ENCODE measurements at places on chromosomes 5 and 9. TPM values are rescaled to one million over a fixed set of nuclear protein-coding genes. Genes with fewer than 3 reads are reported as not detected.
A peak's percentile ranks its signal among the peaks of the same experiment; 100 is the strongest.

GRCh38 chr5:43007911-43008362, 32.2 kb downstream of the ANXA2R start:
- peak overlapping the region; percentile 48 for H3K4me3 ChIP-seq
- H3K27me3 ChIP-seq = no peaks in the 10 kb centered on the region
- DNase-seq = peak; percentile 96
- H3K4me1 ChIP-seq = peaks cover 26% of the 10 kb centered on the region
- H3K27ac ChIP-seq = peak overlapping the region; percentile 84
- no peaks in the 10 kb centered on the region for H3K36me3 ChIP-seq

DNA sequence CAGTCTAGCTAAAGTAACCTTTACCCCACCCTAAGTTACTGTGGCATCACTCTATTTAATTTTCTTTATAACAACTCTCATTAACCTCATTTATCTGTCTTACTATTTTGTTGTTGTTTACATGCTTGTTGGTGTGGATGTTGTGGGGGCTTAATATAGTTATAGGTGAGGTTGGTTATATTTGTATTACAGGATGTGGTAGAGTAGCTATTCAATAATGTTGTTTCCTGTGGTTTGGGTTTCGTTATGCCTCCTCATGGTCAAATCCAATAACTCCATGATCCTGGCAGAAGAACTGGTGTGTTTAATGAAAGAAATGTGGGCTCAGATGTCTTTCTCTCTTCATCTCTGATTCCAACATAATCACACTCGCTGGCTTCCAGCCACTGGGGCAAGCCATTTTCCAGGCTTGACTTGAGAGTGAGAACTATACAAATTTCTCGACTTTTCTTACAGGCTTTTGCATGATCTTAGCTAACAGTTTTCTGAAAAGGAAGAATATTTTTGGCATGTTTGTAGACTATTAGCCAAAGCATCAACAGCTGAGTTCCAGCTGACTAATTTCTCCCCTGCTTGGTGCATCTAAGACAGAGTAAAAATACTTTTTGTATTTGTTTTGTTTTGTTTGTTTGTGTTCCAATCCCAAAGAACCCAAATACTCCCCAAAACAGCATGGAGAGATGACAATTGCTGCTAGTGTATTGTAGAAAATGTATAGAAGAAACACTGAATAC, 303.7 kb upstream of the PAPPA start:
- peaks cover 31% of the 10 kb centered on the region for H3K4me1 ChIP-seq
- H3K27me3 ChIP-seq = no peaks in the 10 kb centered on the region
- H3K36me3 ChIP-seq = no peaks in the 10 kb centered on the region
- H3K4me3 ChIP-seq = no peak overlapping the region

DNA sequence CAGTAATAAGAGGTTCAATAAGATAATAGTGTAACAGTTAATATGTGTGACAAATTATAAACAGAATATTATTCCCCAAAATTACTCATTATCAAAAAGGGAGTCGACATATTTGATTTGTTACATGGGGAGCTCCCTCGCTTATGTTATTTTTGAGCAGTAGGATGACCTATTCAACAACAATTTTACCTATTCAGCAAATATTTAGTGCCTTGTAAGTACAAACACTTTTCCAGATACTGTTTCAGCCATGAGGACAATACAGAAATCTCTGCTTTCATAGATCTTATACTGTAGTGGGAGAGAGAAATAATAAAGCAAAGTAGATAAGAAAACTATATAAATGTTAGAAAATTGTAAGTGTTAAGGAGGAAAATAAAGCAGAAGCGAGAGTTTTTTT, 1342.8 kb upstream of the WWC1 start:
- no peaks in the 10 kb centered on the region for H3K4me1 ChIP-seq
- H3K36me3 ChIP-seq = no peaks in the 10 kb centered on the region
- H3K4me3 ChIP-seq = no peak overlapping the region
- no peaks in the 10 kb centered on the region for H3K27me3 ChIP-seq

- H3K36me3 ChIP-seq = peaks cover 24% of the 10 kb centered on the region
- DNase-seq = no peak
- H3K27ac ChIP-seq = no peak overlapping the region
- no peak overlapping the region for H3K4me3 ChIP-seq
- H3K4me1 ChIP-seq = no peaks in the 10 kb centered on the region
- no peaks in the 10 kb centered on the region for H3K27me3 ChIP-seq
Measured at GRCh38 chr5:234450-234849, 16.3 kb downstream of the SDHA start.

DNA sequence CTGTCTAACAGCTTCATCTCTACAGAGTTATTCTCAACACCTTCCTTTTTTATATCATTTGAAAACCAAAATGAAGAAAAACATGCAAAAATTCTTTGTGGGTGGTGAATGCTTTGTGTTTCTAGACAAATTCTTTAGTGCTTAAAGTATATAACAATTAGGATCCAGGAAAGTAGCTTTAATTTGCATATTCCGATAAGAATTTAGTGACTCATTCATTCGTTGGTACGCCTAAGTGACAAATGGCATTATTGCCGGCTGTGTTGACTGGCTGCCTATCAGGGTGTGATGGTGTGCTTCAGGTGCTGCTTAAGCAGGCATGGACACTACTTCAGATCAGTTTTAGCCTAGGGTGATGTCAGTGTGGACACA, 35.2 kb downstream of the LMNB1 start:
- H3K36me3 ChIP-seq = peaks cover 93% of the 10 kb centered on the region
- no peak overlapping the region for H3K4me3 ChIP-seq
- peaks cover 14% of the 10 kb centered on the region for H3K4me1 ChIP-seq
- no peaks in the 10 kb centered on the region for H3K27me3 ChIP-seq
- peak overlapping the region; percentile 38 for H3K27ac ChIP-seq
- no peak for DNase-seq

DNA sequence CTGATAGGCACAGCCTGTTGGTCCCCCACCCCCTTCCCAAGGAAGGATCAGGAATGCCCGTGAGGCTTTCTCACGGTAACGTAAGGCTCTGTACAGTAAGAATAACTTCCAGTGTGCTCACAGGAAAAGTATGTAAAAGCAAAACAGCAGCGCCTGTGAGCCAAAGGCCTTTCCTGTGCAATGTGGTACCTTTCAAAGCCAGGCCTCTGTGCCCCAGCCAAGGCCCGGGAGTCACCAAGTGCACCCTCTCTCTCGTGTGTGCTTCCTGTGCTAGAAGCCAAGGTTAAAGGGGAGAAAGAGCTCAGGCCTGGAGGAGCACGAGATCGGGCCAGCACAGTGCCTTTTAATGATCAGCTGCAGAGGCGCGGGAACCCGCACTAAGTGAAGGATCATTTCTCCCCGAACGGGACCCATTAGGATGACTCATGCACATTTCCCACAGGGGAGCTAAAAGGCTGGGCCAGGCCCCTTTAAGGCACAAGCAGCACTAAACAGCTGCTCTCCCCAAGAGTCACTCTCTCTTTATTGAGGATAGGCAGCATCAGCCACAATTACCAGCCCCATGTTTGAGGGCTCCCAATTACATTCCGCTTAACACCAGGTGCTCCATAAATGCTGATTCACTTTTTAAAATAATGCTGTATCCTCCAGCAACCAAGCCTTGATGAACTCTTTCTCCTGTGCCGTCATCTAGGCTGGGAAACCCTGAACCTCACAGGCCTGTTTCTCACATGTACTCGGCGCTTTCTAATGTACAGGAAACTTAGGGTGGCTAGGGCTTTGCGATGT, 42.8 kb downstream of the SHB start:
- DNase-seq = peak; percentile 78
- H3K27me3 ChIP-seq = no peaks in the 10 kb centered on the region
- peaks cover 7% of the 10 kb centered on the region for H3K36me3 ChIP-seq
- H3K27ac ChIP-seq = peak overlapping the region; percentile 91
- H3K4me3 ChIP-seq = no peak overlapping the region

GRCh38 chr5:56638768-56639238, 176.5 kb upstream of the MAP3K1 start:
- no peak for DNase-seq
- H3K4me1 ChIP-seq = peaks cover 27% of the 10 kb centered on the region
- H3K4me3 ChIP-seq = no peak overlapping the region
- H3K36me3 ChIP-seq = no peaks in the 10 kb centered on the region
- H3K27ac ChIP-seq = no peak overlapping the region

DNA sequence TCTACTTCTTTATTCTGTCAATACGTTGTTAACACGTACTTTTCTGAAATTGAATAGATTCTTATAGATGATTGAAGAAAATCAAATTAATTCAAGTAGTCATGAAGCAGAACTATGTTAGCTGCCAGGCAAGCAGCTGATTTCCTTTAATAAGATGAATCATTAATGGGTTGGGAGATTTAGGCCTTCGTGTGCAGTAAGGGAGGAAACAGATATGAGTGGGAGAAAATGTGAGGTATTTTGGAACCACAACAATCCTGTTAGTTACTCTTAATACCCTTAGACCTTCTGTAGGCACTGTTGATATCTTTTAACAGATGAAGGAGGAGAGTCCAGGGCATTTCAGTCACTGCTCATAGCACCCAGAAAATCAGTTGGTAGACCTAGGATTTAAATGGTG, 121.0 kb downstream of the AOPEP start:
- no peaks in the 10 kb centered on the region for H3K27me3 ChIP-seq
- no peak for DNase-seq
- H3K4me1 ChIP-seq = peaks cover 6% of the 10 kb centered on the region
- no peaks in the 10 kb centered on the region for H3K36me3 ChIP-seq
- no peak overlapping the region for H3K27ac ChIP-seq

- DNase-seq = no peak
- no peaks in the 10 kb centered on the region for H3K36me3 ChIP-seq
- peak overlapping the region; percentile 77 for H3K27ac ChIP-seq
- no peak overlapping the region for H3K4me3 ChIP-seq
- no peaks in the 10 kb centered on the region for H3K27me3 ChIP-seq
- peaks cover 12% of the 10 kb centered on the region for H3K4me1 ChIP-seq
Measured at GRCh38 chr9:112003538-112003937, 106.9 kb downstream of the UGCG start.

GRCh38 chr5:126054577-126055347, 368.4 kb upstream of the GRAMD2B start:
- H3K36me3 ChIP-seq = no peaks in the 10 kb centered on the region
- H3K4me1 ChIP-seq = peaks cover 5% of the 10 kb centered on the region
- H3K4me3 ChIP-seq = no peak overlapping the region
- DNase-seq = no peak
- no peaks in the 10 kb centered on the region for H3K27me3 ChIP-seq

DNA sequence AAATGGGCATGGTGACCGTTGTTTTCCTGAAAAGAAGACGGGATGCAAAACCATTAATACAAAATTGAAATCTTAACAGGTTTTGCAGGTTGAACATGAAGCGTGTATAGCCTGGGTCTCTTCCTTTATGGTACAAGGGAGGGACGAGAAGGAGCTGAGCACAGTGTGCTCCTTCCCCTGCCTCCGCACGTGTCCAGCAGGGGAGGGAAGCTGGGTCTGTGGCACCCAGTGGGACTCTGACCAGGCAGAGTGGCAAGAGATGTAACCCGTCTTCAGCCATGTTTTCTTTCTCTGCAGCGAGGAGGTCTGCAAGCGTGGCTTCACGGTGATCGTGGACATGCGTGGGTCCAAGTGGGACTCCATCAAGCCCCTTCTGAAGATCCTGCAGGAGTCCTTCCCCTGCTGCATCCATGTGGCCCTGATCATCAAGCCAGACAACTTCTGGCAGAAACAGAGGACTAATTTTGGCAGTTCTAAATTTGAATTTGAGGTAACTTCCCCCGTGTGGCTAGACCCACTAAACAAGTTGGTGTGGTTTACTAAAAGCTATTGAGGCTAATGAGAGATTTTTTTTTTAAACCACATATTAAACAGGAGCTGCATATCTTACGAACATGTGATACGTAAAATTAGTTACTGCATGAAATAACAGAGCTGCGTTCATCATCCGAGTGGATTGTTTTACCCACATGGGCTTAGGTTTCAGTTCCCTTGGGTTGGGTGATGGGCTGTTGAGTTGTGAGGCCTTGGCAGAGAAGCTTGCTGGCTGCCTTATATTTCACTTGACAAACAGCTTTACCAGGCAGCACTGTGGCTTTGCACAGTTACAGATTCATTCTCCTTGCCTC, 143.7 kb downstream of the TRIO start:
- H3K27me3 ChIP-seq = no peaks in the 10 kb centered on the region
- H3K36me3 ChIP-seq = peaks cover 68% of the 10 kb centered on the region
- no peak for DNase-seq
- no peak overlapping the region for H3K27ac ChIP-seq
- H3K4me3 ChIP-seq = no peak overlapping the region

GRCh38 chr5:53055365-53055764, 54.2 kb downstream of the MOCS2 start:
- no peak for DNase-seq
- no peaks in the 10 kb centered on the region for H3K27me3 ChIP-seq
- peaks cover 8% of the 10 kb centered on the region for H3K36me3 ChIP-seq
- no peaks in the 10 kb centered on the region for H3K4me1 ChIP-seq
- no peak overlapping the region for H3K4me3 ChIP-seq

DNA sequence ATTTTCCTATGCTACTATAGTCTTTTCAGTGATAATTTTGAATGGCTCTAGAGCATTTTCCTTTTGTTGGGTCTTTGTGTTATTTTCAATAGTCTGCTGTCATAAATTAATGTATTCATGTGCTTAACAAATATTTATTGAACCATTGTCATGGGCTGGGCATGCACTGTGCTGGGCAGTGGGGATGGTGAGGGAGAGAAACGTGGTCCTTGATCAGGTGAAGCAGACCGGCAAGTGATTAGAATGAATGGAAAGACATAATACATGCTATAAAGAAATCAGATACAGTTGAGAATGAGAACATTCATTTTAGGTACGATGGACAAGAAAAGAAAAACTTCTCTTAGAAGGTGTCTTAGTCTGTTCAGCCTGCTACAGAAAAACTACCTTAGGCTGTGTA, 66.1 kb downstream of the KIF4B start:
- H3K4me3 ChIP-seq = no peak overlapping the region
- DNase-seq = no peak
- H3K27me3 ChIP-seq = no peaks in the 10 kb centered on the region
- no peak overlapping the region for H3K27ac ChIP-seq
- H3K4me1 ChIP-seq = peaks cover 19% of the 10 kb centered on the region

DNA sequence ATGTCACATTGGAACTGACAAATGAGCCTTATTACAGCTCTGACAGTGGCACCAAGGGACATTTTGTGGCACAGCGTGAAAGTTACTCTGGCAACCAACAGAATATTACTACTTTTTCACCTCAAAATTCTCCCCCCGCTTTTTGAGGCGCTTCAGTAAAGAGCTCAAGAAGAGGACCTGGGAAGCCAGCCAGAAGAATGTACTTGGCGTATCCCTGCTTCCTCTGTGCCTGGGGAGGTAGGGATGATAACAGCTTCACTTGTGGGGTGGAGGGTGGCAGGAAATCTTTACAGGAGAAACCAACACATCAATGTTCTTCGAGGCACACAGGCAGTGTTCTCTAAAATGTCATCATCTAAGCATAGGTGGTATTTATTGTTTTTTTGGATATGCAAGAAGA, 624.1 kb downstream of the NR2F1-AS1 start:
- no peak overlapping the region for H3K27ac ChIP-seq
- no peak for DNase-seq
- no peaks in the 10 kb centered on the region for H3K36me3 ChIP-seq
- no peaks in the 10 kb centered on the region for H3K4me1 ChIP-seq

The CATSPER3 gene
- total RNA-seq = 0.08 TPM

The OR1N1 gene
- not detected for total RNA-seq

The PCDHGA7 gene
- total RNA-seq = 0.91 TPM

The NFIB gene
- 7.6 TPM for total RNA-seq

The PAEP gene
- not detected for total RNA-seq

The PCDHB1 gene
- total RNA-seq = not detected

The ESM1 gene
- 1.8 TPM for total RNA-seq

The SPINK7 gene
- not detected for total RNA-seq

The DIRAS2 gene
- not detected for total RNA-seq

The LCN2 gene
- total RNA-seq = not detected

The CDKN2A gene
- 290 TPM for total RNA-seq

All from SJSA1 (cell line).